Posterior vena cava (tissue), 2 donors: ENCODE measurements at places on chromosomes 6 and 20.

DNA sequence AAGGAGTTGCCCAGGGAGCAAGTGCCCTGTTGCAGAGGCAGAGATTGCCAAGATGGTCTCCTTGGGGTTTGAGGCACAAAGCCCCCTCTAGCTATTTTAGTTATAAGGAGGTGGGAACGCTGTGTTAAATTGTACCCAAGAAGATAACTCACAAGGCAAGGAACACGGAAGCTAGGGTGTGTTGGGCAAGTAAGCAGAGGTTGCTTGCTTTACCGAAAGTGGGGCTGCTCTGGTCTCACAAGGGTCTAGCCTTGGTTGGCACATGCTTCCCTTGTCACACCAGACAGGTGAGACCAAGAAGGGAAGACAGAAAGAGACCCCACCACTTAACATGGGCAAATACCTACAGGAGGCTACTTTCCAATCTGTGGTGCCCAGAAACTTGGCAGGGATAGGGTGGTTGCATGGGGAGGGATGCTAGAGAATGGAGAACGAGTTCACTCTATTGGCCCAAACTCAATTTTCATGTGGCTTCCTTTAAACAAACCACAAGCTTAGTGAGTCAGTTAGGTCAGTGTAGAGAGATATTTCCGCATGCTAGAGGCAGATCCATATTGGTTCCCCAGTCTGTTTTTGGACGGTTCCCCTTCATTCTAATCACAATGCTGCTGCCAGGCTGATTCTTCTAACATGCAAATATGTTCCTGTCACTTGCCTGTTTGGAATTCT lies 42.4 kb downstream of the PLAGL1 start:
- DNase-seq = no peak

- no peak for DNase-seq
Observed at GRCh38 chr6:159494586-159494972, 198.5 kb downstream of the SOD2 start.

DNA sequence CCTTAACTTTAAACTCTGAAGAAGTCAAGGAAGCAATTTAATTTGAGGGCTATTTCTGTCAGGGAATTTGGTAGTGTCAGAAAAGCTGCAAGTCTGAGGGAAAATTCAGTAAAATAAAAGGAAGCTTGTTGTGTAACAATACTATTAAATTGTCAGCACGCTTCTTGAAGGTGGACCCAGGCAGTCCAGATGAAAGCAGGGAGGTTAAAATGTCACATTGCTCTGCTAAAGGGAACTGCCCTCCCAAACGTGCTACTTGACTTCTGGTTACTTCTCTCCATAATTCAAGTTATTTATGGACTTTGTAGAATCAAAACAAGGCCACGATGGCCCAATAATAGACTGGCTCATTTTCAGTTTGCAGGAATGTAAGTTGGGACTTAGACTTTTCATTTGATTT lies 28.2 kb upstream of the ARMC2 start:
- DNase-seq = no peak

DNA sequence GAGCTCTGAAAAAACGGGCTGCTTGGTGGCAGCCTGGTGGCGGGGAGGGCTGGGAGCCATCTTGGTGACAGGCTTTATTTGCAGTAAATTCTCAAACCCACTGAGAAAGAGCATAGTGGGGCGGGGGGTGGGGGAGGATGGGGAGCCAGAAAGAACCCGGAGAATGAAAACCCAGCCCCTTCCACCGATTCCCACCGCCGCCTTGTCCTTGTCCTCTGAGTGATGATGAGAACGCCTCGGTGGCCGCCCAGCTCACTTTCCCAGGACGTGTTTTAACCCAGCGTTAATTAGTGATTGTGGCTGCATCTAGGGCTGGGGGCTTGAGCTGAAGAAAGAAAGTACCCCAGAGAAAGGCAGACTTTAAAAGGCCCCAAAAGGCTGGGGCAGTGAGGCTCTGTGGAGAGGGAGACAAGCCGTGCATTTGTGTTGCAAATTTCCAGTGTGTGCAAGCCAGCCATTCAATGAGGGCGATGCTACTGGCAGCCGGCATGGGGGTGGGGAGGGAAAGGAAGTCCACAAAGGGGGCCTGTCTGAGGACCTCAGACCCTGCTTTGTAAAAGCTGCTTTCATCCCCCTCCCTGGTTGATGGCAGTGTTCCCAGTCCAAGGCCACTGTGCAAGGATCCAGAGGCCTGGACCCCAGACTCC lies 6.2 kb upstream of the GHRH start:
- DNase-seq = no peak

- no peak for DNase-seq
Observed at GRCh38 chr6:95133578-95133977, 443.8 kb upstream of the MANEA start.

DNA sequence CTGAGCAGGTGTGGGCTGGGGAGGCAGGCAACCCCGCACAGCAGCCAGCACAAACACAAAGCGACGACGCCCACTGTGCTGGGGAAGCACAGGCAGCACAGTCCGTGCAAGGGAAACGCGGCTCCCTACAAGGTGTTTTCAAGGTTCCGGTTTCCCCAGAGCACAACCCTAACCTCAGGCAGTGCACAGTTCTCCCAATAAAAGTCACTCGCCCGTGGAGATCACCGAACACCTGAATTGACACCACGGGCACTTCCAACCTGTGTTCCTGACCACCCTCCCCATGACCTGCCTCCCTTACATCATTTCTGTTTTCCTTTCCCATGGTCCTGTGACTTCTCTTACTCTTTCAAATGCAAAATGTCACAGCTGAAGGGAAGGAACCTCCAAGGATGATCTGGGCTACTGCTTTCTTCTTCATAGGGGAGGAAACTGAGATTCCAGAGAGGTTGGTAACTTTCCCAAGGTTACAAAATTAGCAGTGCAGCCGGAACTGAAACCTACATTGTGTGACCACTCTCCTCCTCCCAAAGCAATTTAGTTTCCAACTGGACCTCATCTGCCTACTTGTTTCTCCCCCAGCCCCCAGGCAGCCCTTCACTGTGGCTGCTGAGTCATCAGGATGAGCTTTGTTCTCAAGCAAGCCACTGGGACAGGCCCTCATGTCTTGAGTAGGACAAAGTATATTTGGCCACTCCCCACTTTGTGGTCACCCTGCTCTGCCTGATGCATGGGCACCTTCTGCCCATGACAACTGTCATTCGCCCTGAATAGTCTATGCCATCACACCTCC lies 125.3 kb downstream of the ATXN1 start:
- DNase-seq = no peak

DNA sequence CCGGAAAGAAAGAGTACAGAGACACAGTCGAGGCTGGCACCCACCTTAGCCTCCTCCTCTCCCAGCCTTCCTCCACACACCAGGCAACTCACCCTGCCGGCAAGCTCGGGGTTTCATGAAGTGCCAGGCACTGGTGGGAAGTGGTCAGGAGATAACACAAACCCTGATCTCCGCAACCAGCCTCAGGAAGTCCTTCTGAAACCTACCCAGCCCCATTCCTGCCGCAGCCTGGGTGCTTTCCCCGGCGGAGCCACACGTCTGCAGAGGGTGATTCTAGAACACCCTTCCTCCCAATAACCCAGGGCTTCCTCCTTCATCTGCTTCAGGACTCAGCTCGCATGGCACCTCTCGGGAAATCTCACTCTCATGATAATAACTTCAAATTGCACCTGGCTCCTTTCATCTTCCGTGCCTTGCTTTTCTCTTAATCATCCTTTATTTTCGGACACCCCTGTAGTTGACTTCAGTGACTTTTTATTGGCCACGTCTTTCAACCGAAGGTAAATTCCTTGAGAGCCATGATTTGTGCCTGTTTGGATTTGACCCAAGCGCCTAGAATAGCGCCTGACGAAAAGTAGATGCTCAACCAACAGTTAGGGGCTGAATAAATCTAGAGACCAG lies 8.7 kb upstream of the HLA-E start:
- no peak for DNase-seq

DNA sequence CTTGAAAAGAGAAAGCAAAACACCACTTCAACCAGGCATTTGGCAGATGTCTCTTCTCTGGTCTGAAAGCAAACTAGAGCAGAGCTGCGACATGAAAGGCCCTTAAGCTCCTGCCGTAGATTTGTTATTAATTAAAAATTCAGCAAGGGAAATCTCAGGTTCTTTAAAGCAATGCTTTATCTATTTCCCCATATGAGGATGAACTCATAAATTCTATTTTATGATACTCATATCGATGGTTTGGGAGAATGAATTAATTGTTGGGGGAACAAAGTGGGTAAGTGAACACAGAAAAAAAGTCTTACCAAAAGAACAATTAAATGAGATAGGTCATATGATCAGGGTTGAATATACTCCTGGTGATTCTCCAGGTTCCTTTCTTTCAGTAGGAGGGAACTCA lies 464.7 kb upstream of the SLC35B3 start:
- no peak for DNase-seq

- no peak for DNase-seq
Observed at GRCh38 chr20:44910690-44911262, 916 bp downstream of the PABPC1L start.
